ENCODE measurements at places on chromosomes 6 and 20.

DNA sequence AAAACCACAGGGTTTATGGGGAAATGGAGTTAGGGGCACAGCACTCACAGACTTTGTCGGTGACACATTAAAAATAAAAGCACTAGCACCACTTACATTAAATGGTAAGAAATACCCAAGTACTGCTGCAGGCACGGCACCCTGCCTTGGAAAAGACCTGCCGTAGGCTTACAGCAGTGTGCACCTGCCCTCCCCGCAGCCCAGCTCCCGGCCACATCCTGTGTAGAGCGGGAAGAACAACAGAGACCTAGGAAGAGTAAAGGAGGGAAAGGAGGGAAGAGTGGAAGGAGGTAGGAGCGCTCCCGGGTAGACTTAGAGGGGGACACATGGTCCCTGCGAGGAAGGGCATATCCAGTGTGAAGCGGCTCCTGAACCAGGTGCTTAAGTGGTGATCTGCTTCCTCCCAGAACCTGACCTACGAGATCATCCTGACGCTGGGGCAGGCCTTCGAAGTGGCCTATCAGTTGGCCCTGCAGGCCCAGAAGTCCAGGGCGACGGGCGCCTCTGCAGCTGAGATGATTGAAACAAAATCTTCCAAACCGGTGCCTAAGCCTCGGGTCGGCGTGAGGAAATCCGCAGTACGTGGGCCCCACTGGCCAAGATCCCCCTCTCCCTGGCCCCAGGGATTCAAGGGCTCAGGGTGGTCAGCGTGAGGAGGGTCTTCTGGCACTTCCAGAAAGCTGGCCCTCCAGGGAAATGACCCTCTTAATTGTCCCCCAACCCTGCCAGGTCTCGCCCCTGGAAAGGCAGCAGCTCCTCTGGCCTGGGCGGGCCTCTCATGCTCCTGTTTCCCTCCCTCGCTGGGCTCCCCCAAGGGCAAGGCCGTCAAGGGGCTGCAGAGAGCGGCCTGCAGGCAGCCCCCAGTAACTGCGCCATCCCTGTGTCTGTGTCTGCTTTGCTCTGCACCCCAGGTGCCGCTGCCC lies 55.5 kb downstream of the TCP11 start:
- no peak for DNase-seq

- DNase-seq: no peak
These were observed 62.0 kb upstream of the TENT5A start for GRCh38 chr6:81814370-81815076.

DNA sequence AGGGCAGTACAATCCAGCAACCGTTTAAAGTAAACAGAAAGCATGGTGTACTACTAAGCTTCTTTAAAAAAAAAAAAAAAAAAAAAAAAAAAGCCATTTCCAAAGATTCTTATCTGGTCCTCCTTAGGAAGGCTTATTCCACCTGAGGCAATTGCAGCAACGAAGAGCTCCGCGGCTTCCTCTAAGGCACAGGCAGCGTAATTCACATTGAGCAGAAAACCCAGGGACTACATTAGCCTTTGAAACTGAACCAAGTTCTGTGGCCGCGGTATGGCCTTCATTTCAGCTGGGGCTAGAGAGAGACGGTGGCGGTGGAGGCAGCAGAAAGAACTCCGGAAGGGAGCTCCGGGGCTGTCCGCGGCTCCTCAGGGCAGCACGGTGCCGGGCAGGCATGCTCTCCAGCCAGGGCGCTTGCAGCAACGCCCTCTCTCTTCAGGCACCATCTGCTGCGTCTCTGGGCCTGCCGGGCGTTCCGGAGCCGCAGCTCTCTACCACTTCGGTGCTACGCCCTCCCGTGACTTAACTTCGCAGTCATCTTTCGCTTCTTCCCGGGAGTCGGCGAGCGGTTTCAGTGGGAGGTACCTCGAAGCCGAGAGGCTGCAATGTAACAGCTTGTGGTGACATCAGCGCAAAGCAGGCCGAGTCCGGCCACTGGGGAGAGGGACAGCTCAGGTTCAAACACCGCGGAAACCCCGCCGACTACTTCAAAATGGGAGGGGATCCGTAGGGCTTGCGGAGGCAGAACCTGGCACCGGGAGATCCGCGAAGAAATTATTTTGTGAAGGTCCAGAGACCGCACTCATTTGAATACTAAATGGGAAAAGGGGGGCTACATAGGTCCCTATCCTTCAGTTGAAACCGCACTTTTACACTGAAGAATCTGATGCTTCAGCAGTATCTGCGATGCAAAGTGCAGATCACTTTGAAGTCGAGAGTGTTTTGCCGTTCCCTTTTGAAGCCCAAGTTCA lies 100.0 kb downstream of the DST start:
- peak; percentile 77 for DNase-seq

DNA sequence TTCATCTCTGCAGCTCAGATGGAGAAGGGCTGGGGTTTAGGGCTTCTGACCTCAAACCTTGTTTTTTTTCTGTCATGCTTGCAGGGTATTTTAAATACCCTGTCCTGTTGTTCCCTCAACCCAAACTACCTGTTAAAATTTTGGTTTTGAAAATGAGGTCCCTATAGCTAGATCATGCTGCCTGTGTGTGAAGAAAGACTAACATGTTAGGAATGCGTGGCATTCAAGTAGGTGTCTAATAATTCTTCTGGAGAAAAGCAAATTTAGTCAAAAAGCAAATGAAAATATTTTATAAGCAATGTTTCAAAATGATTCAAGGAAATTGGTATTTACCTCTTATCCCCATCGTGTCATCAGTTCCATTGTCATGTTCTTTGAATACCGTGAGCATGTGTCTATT lies 77.2 kb upstream of the C20orf144 start:
- no peak for DNase-seq

GRCh38 chr6:168498161-168498843 lies 57.3 kb downstream of the SMOC2 start:
- DNase-seq: no peak

GRCh38 chr6:36130667-36131510 lies 576 bp downstream of the MAPK13 start:
- no peak for DNase-seq

DNA sequence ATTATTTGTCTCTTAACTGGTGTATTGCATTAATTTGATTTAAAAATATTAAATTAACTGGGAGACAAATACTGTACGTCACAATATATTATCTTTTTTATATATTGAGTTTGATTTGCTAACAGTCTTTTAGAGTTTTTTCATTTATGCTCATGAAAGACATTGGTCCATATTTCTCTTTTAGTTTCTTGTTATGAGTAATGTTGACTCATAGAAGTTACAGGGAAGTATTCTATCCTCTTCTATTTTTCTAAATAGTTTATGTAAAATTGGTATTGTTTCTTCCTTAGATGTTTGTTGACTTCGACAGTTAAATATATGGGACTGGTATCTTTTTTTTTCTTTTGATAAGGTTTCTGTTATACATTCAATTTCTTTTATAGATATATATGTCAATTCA lies 1115.6 kb upstream of the CITED2 start:
- DNase-seq: no peak

GRCh38 chr6:4446982-4447381 lies 311.6 kb upstream of the ECI2 start:
- no peak for DNase-seq

DNA sequence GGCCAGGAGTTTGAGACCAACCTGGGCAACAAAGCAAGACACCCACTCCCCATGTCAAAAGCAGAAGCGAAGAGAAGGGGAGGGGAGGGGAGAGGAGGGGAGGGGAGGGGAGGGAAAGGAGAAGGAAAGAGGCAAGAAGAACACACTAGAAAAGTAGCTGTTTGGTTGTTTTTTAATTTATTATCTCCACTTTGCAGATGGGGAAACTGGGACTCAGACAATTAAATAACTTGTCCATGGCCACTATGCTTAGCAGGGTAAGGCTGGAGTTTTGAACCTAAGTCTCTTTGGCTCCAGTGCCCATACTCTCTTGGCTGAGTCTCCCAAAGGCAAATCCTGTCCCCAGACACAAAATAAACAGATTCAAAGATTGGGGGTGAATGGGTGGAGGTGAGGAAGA lies 12.4 kb upstream of the GHRH start:
- no peak for DNase-seq

DNA sequence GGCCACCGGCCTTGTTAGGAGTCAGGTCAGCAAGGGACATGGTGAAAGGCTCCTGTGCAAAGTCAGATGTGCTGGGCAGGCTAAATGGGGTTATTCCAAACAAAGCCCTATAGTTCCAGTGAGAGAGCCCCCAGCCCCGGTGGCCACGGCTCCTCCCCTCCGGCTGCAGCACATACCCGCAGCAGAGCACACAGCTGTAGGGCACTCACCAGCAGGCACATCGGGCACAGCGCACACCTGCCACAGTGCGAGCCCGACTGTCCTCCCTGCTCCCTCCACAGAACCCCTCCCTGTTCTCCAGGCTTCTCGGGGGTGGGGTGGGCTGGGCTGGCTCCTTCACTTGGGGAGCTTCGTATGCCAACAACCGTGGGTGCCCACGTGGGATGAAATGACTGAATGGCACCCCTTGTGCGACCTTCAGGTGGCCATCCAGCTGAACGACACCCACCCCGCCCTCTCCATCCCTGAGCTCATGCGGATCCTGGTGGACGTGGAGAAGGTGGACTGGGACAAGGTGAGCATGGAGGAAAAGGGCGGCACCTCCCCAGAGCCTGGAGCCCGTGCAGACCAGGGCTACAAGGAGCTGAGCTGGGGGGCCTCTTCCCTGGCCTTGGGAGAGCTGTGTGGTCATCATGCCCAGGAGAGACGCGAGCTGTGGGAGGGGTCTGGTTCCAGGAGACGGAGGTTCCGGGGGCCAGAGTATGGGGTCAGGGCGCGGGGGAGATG lies 30.9 kb downstream of the PYGB start:
- no peak for DNase-seq

DNA sequence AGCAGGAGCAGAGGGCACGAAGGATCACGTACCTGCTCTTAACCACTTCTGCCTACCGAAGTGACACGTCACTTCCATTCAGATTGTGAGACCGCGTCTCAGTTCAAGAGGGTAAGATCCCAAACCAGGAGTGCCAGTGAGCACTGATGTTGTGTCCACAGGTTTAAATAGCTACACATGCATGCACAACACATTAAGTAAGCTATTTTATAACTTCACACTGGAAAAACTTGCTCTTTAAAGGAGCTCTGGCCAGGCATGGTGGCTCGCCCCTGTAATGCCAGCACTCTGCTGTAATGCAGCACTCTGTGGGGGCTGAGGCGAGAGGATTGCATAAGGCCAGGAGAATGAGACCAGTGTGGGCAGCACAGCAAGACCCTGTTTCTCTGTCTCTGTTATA lies 21.1 kb downstream of the ABHD12 start:
- no peak for DNase-seq

DNA sequence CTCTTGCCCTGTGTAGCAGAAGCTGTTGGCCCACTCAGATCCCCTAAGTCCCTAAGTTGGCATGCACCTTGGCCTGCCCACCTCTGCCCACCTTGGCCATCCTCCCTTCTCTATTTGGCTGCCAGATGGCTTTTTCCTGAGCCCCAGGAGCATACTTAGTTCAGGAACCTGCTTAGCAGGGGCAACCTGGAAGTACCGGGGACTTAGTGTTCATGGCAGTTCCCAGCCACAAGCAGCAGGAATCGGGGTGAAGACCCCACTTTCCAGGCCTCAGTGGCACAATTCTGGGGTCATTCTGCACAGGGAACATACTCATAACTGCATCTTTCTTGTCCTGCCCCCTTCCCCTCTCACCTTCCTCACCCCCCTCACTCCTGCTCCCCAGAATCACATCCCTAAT lies 158.0 kb upstream of the PMEPA1 start:
- no peak for DNase-seq

DNA sequence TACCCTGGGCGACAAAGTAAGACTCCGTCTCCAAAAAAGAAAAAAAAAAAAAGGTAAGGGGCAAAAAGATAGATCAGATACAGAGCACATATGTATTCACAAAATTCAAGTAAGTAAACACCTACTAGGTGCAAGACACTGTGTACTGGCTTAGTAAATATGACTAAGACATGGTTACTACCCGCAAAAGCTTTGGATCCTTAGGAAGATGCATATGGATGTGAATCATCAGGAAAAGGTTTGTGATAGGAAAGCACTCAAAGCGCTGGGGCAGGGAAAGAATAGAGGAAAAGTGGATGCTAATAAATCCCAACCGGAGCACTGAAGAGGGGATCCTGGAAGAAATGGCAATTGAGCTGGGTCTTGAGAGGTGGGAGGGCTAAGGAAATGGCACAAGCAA lies 118.8 kb upstream of the FAM184A start:
- DNase-seq: no peak

DNA sequence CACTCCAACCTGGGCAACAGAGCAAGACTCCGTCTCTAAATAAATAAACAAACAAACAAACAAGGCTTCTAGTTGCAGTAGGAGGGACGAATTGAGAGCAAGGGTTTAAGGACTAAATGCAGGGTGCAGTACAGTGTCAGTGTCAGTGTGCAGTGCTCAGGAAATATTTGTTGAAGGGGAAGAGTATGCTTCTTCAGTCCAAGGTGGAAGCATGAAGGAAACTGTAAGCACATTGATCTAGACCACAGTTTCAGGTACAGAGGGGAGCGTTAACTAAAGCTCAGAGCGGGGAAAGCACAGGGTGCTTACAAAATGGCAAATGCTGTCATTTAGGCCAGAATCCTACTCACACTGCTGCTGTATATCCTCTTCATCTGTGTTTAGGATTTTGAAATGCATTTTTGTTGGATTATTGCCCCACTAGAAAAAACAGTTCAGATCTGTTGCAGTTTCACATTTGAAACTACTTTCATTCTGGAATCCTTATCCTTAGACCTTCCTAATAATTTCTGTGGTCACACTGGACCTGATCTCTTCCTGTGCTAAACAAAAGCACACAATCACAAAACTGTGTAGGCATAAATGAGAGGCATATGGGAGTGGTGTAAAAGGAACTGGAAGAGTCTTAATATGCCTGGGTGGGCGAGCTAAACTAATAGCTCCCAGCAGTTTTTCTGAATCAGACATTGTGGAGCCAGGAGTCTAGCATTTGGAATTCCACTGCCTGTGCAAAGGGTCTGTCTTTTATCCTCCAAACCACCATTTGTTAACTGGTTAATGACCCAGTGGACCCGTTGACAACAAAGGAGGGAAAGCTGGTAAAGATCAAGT lies 41.4 kb downstream of the CBFA2T2 start:
- no peak for DNase-seq

- no peak for DNase-seq
These were observed 4.6 kb upstream of the CABLES2 start for GRCh38 chr20:62411479-62412193.

DNA sequence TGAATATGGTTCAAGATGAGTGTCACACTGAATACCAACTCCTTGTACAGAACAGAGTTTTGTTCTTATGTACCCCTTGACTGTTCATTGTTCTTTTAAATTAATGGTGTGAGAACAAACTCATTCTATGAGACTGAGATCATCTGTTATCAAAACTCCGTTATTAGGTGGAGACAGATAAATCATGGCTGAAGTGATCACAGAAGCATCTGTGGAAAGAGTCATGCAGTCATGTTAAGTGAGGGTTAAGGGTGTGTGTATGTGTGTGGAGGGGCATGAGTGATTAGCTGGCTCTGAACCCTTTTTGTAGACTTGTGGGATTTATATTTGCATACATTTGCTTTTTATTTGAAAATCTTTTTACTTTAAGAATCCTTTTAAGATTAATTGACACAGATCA lies 24.7 kb downstream of the ADGRG6 start:
- no peak for DNase-seq

Data from amygdala (tissue), 56 donors.